Upper lobe of left lung (tissue), 6 donors: ENCODE measurements at places on chromosomes 2 and 18. TPM values are rescaled to one million over a fixed set of nuclear protein-coding genes. Genes with fewer than 3 reads are reported as not detected.

DNA sequence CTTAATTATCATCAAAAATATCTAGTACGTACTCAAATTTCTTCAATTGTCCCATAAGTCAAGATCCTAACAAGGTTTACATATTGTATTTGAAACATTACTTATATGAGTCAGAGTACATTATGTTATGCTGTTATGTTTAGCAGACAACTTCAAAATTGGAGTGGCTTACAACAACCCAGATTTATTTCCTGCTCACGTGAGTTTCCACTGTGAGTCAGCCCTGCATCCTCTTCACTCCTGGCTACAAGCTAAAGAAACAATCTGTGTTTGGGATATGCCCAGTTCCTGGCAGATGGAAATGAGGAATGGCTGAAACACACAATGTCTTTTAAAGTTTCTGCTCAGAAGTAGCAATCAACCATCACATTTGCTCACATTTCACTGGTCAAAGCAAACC is 31.5 kb upstream of the TANC1 start:
- DNase-seq, result no peak

DNA sequence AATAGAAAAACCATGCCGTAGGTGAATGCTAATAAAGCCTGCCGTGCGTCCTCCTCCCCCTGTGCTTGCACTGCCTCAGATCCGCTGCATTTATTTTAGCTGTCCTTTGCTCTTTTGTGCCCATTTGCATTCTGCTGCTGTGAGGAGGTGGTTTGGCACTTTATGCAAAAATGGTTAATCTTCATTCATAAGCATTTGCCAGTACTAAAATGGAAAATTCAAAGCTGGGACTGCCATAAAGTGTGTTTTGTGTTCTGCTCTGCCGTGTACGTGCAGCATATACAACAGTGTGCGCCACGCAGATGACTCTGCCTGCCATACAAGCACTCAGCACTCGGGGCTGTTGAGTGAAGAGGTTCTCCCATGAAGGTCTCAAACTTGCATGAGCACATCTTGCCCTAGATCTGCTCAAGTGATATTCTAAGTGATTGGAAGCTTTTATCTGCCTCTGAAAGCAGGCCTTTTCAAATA is 73.6 kb downstream of the SPATS2L start:
- peak; percentile 71 for DNase-seq

DNA sequence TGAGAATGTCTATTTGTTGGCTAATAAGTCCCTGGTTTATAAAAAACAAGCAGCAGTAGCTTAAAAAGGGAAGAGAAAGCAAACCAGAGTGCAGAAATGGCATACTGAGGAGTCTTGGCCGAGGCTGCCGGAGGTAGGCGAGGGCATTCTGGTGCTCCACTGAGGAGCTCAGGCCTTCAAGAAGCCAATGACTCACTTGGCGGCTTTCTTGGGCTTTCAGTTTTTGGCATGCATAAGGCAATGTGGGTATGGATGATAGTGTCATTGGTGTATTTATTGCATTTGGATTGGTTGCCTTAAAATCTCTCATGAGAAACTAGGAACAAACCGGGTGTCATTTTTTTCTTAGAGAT is 119.6 kb upstream of the ARL5A start:
- DNase-seq, result no peak

DNA sequence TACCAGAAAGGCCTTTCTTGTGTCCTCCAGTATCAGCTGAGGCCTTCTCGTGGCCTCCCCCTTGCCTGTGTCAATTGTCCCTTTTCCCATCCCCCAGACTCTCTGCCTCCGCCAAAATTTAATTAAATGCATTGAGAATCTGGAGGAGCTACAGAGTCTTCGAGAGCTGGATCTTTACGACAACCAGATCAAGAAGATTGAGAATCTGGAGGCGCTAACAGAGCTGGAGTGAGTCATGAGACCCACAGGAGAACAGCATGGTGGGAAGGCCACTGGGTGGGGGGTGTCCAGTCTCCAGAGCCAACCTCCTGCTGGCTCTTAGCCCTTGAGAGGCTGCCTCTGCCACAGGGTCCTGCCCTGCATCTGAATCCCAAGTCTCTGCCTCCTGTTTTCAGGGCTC is 8.8 kb downstream of the PPP1R7 start:
- DNase-seq, result no peak

DNA sequence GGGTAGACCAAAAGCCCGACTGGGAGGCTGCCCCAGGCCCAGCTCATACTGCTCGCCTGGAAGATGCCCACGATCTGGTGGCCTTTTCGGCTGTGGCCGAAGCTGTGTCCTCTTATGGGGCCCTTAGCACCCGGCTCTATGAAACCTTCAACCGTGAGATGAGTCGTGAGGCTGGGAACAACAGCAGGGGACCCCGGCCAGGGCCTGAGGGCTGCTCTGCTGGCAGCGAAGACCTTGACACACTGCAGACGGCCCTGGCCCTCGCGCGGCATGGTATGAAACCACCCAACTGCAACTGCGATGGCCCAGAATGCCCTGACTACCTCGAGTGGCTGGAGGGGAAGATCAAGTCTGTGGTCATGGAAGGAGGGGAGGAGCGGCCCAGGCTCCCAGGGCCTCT is 61.7 kb downstream of the TET3 start:
- DNase-seq, result no peak

GRCh38 chr2:98134172-98135005 is 47.4 kb downstream of the VWA3B start:
- DNase-seq, result no peak

DNA sequence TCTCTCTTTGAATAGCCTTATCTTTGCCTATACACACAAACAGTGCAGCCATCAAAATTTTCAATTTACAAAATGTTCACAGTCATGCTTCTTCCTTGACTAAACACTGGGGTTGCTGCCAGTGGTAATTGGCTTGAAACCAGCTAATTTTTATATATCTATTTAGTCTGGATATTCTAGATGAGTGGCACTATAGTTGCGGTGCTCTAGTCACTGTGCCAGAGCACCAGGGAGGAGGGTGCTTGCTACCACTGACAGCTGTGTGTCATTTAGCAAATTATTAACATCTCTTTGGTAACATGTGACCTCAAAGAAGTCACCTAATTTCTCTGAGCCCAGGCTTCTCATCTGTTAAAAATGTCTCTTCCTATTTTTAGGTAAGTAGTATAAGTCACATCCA is 130.4 kb downstream of the MEIS1 start:
- no peak for DNase-seq

TMEM17 gene
- 1.5 TPM for total RNA-seq

- no peak for DNase-seq
These were observed 9.0 kb upstream of the ONECUT2 start for GRCh38 chr18:57426187-57426586.

DNA sequence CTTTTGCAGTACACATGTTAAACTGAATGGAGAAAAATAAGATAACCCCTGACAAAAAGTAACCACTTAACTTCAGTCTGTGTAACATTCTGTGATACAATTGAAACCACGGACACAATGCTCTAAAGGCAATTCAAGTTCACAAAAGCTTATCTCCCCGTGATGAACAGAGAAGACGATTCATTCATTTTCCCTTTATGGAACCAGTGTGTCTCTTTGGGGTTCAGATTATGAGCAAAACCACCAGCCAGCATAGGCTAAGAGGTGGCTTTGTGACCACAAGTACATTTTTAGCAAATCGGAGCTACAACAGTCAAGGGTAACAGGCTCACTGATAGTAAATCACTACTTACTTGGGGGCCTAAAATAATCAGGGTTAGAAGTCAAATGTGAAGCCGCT is 120.6 kb upstream of the SMAD7 start:
- no peak for DNase-seq

PARD3B gene
- total RNA-seq, result 27.1 TPM

GPR55 gene
- total RNA-seq, result 0.26 TPM

DNA sequence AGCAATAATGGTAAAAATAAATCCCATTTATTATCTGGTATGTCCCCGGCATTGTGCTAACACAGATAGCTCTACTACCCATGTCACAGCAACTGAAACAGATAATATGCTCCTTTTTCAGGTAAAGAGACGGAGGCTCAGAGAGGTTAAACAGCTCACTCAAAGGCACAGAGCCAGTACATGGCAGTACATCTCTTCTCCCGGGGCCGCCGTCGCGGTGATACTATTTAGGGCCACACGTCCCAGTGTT is 693 bp upstream of the PDK1 start:
- DNase-seq, result no peak

DNA sequence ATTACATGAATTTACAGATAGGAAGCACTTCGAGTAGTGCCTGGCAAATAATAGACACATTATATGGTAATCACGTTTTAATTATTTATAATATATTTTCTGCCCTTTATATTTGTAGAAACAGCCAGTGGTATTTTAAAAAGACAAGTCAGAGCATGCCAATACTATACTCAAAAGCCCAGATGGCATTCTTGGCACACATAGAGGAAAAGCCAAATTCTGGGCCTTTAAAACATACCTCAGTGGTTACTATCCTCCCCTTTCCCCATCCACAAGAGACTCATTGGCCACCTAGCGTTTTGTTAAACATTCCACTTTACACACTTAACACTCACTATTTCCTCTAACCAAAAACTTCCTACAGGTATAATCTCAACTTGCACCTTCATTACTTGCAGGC is 63.3 kb upstream of the ZNF804A start:
- DNase-seq, result no peak

GRCh38 chr18:29651122-29651680 is 1391.3 kb downstream of the DSC3 start:
- DNase-seq, result no peak

DNA sequence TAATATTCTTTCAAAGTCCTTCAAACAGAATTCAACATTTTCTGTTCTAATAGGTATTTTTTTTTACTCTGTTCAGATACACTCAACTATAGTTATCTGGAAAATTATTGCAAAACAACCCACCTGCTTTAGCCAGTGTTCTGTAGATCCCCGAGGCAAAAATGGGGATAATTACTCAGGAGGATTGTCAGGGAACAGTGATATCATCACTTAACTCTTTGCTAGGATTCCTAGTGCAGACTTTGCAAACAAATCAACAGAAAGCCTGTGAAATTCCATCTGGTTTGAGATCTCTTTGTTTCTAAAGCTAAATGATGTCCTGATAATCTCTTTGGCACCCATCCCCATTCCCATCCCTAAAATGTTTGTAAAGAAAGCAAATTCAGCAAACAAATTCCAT is 413.6 kb upstream of the MEIS1 start:
- DNase-seq, result no peak
